ENCODE measurements at places on chromosomes 3 and 15.

DNA sequence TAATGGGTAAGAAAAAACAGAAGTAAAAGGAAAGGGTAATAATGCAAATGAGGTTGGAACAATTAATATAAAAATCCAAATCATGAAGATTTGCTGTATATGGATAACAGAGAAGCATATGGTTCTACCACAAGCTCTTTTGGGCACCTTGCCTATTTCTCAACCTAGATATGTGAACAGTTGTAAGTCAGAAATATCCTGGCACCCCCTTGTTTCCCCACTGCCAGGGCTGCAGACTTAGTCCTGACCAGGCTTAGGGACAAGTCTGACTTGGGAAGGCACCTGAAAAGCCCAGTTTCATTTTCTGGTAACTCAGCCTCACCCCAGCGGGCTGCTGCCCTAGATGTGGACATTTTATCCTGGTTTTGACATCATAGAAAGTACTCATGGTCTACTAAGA is 183.2 kb upstream of the STAC start:
- no peak for DNase-seq

DNA sequence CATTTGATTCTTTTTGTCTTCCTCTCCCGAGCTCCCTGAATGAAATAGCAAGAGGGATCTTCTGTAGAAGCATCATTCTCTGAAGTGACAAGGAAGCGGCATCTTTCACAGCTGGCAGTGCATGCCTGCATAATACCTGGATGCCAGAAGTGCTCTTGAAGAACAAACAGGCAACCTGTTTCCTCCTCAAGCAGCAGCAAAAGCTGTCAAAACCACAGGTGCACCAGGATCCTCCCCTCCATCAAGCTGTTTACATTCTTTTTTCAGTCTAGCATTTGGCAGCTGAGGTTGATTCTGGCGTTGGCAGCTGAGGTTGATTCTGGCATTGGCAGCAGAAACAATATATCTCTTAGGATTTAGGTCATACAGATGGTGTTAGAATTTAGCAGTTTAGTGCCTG is 979.0 kb downstream of the TUSC7 start:
- DNase-seq: no peak

DNA sequence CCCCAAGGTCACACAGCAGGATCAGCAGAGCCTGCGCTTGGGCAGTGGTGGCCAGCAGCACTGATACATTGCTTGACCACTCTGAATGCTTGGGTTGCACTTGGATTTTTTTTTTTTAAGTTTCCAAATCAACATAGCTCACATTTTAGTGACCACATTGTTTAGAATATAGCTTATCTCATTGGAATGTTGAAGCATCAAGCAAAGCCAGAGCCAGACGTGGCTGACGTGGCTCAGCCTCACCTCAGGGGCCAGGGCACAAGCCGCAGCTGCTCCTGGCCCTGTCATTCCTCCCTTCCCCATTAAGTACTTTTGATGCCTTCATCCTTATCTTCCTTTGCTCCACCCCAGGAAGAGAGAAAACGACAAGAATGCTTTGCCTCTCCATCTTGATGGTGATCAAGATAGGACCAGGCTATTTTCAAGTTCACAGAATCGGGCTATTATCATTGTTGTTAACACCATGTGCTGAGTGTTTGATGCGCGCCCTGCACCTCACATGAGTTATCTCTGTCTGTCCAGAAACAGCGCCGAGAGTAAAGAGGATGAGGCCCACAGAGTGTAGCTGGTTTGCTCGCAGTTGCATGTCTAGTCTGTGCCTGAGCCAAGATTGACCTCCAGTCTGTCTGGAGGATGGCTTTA is 75.8 kb downstream of the AAGAB start:
- peak; percentile 98 for DNase-seq

- DNase-seq: no peak
Measured at GRCh38 chr3:171297951-171298350, 162.3 kb downstream of the TNIK start.

- DNase-seq: peak; percentile 34
Measured at GRCh38 chr15:52095597-52096262, 16.8 kb downstream of the BCL2L10 start.

GRCh38 chr3:188489639-188490405 is 335.9 kb downstream of the LPP start:
- DNase-seq: no peak

DNA sequence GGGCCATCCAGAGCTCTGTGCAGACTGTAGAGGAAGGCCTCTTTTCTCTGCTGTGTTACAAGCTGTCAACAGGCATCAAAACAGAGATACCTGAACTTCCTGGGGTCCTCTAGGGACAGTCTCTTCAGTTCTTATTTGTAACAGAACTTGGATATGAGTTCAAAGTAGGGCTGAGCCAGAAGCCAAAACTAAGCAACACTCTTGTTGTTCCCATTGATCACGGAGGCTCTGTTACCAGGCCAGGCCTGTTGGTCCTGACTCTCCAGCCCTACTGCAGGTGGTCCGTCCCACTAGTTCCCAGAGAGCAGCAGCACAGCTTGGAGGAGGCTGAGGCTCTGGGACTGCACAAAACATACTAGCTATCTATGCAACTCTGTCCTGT is 13.1 kb upstream of the AHSG start:
- no peak for DNase-seq

DNA sequence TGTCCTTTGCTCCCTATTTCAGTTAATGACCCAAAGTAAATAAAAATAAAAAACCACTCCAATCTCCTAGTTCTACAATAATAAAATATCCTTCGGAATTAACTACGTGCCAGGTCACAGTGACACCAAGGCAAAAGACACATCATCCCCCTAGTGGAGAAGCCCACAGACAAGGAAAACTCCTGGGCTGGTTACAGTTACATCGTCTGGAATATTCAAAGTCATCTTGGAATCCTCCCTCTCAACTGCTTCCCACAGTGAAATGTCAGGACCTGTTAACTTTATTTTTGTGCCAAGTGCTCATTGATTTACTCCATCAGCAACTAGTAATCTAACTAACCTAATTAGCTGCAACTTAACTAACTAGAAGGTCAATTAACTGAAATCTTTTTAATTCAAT is 349.3 kb downstream of the MAGI1 start:
- DNase-seq: no peak

- no peak for DNase-seq
Measured at GRCh38 chr15:32099097-32099785, 68.9 kb downstream of the CHRNA7 start.

DNA sequence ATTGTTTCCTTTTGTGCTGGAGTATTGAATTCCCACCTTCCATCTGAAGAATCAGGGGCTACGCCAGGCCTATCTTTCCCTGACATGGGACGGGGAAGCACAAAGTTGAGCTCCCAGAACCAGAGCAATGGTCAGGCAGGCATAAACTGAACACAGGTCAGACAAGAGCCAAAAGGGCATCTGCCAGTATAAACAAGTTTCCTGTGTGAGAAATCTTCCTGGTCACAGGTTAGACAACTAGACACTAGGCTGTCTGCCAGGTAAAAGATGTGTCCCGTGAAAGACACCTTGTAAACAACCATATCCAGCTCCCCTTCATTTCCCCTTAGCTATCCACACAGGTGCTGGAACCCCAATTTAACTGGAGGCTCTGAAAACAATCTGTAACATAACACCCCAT is 44.0 kb upstream of the CD96 start:
- DNase-seq: no peak

DNA sequence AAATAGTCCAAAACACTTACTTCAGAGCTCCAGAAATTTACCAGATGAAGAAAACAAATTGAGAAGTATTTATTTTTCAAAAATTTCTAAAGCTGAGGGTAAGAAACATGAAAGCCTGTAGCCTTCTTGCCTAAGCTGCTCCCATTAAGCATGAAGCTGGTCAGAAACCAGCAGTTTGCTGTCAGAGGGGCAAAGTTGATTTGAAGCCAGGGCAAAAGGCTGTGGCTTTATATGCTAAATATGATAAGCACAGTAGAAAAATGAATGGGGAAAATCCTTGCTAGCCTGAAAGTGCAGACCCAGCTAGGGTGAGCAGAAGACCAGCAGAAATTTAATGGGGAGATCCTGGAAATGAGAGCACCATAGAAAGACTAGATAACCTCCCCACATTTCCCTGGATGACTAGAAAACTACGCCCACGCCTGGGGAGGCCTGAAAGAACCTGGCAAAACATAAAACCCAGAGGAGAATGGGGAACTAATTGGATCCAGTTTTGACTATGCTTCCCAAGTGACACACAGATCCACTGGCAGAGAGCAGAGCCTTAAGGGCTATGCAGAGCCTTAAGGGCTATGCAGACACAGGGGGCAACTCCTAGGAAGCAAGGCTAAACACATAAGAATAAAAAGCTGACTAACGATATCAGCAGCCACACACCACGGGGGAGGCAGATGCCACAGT is 43.0 kb upstream of the HEG1 start:
- no peak for DNase-seq

DNA sequence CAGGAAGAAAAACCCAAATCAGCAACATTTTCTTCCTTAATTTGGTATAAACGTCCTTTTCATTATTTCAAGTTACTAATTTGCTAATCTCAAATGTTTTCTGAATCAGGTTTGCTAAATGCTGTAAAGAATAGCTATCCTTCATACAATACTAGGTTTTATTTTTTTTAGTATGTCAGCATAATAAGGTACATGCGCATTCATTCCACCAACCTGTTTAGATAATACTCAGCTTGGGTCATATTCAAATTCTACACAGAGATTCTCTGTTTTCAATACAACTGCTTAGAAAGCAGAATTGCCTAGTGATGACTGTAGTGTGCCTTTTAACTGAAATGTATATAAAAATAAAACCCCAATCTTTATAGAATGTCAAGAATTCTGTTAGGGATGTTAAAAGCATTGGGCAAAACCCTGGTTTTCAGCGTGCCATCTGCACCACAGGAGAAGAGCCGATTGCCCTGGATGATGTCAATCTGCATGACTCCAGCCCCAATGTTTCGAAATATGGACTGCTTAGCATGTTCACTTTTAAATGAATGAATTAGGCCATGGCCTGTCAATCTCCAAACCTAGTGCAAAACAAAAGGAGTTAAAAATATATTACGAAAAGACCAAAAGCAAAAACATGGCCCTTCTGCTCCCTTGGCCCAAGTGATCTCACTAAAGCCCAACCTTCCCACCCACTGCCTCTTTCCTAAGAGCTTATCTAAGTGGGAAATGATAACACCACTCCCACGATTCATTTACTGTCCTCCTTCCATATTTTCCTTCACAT is 107.4 kb downstream of the GLDN start:
- no peak for DNase-seq

- no peak for DNase-seq
Measured at GRCh38 chr3:183108470-183108869, 9.2 kb upstream of the MCCC1 start.

DNA sequence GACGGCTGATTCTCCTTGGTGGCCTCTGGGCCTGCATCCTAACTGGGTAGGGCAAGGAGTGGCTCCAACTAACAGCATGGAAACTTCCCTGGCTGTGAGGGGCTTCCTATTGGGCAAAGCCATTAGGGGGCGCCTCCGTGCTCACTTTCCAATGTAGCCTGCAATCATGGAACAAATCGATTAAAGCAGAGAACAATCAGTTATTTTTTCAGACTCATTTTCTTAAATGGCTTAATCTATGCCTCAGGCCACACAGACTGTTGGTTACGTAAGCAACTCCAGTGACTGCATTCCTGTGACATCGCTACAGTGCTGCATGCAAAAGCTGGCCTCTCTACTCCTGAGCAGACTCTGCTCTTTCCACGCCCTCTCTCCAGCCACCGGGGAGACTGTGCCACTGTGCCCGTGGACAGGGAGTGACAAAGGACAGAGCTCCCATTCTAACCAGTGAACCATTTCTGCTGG is 278.9 kb downstream of the KLF13 start:
- DNase-seq: no peak

- no peak for DNase-seq
Measured at GRCh38 chr3:31373681-31374080, 159.0 kb upstream of the STT3B start.

- no peak for DNase-seq
Measured at GRCh38 chr3:45826321-45826720, 15.6 kb downstream of the LZTFL1 start.

- no peak for DNase-seq
Measured at GRCh38 chr3:125200731-125201139, 11.8 kb downstream of the SLC12A8 start.

- no peak for DNase-seq
Measured at GRCh38 chr3:155453512-155453911, 160.0 kb upstream of the STRIT1 start.

DNA sequence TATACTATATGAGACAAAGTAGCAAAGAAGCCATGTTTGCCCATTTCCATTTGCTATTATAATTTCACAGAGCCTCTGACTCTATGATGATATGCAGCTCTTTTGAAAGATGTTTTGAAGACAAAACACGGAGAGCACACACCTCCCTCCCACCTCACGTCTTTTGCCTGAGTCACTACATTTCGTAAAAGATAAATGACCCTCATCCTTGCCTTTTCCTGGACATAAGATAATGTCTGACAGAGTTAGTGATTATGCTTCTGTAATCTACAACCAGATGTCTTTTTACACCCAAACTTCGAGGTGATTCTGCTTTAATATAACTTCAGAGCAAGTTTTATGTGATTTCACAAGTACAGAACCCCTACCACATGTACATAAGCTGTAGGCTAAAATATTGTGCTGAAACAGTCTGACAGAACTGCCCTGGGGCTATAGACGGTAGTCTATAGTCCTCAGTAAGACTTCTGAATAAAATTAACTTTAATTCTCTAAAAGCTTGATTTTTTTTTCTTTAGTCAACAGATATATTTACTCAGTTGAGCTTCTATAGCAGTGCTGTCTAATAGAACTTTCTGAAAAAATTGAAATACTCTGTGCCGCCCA is 99.9 kb downstream of the CD200R1L start:
- DNase-seq: no peak

DNA sequence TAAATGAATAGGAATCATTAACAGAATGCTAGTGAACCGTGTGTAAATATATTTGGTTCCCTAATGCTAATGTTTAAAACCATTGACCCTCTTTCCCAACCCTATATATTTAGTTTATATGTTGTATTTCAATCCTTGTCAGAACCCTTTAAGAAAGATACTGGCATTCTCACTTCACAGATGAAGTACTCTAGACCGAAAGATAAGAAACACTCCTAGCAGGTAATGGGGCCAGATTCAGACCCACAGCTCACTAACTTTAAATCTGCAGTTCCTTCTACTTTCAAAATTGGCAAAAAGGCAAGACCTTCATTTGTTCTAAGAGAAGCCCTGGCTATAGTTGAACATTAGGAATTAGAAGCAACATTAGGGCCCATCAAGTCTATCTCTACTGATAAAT is 42.3 kb upstream of the TM4SF4 start:
- no peak for DNase-seq

DNA sequence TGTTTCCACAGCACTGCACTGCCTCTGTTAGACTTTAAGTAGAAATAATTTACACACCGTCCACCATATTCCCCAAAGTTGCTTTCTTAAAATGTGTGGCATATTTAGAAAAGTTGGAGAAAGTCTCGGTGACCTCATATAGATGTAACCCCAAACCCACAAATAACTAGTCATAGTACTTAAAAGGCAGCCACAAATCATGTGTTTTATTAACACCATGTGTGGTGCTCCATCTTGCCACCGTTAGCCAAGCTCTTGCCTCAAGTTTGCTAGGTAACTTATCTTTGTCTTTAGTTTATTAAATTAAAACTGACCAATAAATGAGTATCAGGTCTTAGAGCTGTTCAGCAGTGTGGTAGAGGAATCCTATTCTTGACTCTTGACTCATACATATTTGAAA is 257.9 kb downstream of the UBE2E2 start:
- DNase-seq: no peak
